ENCODE measurements at places on chromosomes 16 and 17.

DNA sequence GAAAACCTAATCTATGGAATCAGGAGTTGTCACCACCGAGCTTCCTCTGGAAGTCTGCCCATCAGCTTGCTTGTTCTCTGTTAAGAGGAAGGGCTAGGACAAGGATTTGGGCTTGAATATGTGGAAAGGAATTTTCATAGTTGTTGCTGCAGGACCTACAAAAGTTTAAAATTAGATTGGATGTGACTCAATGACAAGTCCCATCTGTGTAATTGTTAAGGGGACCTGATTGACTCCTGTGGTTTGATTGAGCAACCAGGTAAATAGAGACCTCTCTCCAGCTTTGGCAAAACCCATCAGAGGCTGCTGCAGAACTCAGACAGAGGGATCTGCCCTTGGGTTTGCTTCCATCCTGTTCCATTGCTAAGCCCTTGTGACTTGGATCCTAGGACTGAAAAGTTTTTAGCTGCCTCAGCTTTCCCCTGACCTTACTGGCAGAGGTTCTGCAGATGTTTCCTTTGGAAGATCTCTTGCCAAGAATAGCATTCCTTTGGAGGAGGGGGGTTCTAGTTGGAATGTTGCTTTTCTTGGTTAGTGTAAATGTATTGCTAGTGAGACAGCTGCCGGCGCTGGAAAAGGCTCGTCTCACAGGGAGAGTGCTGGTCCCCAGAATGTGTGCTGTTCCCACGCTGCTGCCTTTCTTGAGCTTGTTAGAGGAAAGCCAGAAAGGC lies 50.0 kb downstream of the SF3B3 start:
- no peak for DNase-seq

- no peak for DNase-seq
Observed at GRCh38 chr16:75022567-75022966, 23.7 kb downstream of the ZNRF1 start.

GRCh38 chr16:49340466-49340865 lies 33.1 kb upstream of the C16orf78 start:
- DNase-seq: no peak

DNA sequence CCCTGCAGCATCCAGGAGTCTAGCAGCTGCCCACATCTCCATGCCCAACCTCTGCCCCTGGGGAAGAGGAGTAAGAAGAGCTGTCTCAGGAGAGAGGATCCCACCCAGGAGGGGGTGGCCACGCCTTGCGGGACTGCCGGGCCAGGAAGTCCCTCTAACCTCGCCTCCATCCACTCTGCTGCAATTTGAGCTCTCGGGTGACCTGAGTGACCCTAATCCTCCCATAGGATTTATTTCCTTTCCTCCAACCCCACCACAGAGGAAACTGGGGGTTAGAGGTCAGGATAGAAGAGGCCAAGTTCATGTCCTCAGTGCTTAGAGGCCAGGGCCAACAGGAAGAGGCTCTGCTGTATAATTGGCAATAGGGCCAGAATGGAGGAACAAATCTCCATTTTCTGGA lies 22.6 kb upstream of the NGFR start:
- no peak for DNase-seq

DNA sequence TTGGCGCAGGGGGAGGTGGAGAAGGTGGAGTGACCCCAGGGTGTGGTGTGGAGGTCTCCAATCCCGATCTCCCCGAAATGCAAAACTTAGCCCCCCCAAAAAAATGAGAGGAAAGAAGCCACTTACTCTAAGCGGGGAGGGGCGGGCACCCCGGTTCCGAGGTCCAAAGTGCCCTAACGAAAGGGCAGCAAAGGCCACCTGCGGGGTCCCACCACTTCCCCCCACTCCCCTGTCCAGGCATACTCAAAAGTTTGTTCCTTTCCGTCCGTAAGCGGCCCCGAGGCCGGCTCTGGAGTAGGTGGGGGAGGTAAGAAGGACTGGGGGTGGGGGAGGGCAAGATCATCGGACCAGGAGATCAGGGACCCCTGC lies 1.1 kb downstream of the TOX3 start:
- no peak for DNase-seq

GRCh38 chr16:13390093-13390985 lies 488.9 kb downstream of the SHISA9 start:
- no peak for DNase-seq

GRCh38 chr17:33924104-33924503 lies 331.0 kb upstream of the CCL2 start:
- DNase-seq: no peak

GRCh38 chr17:57257195-57257894 lies 1.0 kb downstream of the MSI2 start:
- no peak for DNase-seq

GRCh38 chr17:7709031-7709430 lies 4.0 kb downstream of the EFNB3 start:
- no peak for DNase-seq

DNA sequence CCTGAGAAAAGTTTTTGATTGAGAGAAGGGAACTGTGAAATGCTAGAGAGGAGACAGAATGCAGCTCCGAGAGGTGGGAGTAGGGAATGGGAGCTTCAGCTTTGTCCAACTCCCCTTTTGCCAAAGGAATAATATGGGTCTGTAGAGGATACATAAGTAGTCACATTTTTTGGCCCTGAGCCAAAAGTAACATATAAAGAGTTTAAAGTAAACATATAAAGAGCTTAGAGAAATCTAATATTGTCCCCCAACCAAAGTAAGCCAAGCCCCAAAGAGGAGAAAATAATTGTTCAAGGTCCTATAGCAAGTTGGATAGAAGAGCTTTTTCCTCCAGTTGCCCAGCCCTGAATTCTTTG lies 215.1 kb downstream of the TMEM114 start:
- DNase-seq: no peak

DNA sequence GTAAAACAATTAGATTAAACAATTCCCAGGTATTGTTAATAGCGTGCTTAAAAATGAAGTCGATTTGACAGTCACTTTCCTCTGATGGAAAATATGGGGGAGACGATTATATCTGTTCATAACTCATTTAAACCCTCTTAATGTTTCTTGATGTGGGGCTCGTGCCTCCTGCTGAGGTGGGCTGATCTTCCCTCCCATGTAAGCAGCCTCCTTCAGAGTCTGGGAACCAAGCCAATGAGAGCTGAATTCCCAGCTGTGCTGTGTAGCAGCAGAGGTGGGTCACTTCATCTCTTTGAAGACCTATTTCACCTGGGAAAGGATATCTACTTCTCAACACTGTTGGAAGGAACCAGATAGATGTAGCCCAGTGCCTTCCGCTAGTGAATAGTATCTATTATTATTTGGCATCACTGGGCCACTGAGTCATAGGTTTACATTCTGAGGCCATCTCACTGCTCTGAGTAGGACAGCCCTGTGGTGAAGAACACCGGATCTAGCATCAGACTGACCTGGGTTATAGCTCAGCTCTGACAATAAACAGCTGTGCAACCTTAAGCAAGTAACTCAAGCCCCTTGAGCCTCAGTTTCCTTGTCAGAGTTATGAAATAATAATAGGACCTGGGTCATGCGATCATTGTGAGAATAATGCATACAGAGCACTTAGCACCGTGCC lies 85.3 kb upstream of the C16orf82 start:
- DNase-seq: no peak

GRCh38 chr17:62717889-62718288 lies 90.2 kb downstream of the MARCHF10 start:
- DNase-seq: no peak

DNA sequence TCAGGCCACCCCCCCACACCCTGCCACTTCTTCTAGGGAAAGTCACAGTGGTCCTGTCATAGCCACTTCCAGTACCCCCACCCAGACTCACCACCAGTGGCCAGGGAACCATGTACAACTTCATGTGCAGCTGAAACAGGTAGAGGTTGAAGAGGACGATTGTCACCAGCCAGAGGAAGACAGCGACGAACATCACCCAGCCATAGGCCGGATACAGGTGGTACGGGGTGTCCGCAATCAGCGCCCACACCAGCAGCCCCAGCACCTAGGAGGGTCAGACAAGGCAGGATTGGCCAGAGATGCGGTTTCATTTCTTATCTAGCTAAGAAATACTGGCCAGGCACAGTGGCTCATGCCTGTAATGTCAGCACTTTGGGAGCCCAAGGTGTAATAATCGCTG lies 16.7 kb downstream of the ARL2BP start:
- peak; percentile 10 for DNase-seq

GRCh38 chr16:81478876-81479511 lies 34.4 kb downstream of the CMIP start:
- peak; percentile 76 for DNase-seq

DNA sequence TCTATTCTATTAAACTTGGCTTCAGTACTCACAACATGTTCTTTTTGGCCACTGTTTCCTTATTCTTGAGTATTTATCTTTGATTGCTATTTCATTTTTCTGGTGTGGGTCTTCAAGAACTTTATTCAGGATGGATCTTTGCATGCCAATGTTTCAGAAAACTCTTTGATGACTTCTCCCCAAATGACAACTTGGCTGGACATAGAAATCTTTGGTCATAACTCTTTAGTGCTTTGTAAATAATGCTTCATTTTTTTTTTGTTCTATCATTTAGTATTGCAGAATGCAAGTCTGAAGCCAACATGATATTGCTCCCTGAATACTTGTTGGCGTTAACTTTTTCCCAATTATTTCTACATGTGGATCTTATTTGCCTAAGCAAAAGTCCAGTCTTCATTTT lies 103.6 kb upstream of the HS3ST2 start:
- no peak for DNase-seq

- DNase-seq: no peak
Observed at GRCh38 chr16:64343061-64343819, 778.6 kb downstream of the CDH11 start.

DNA sequence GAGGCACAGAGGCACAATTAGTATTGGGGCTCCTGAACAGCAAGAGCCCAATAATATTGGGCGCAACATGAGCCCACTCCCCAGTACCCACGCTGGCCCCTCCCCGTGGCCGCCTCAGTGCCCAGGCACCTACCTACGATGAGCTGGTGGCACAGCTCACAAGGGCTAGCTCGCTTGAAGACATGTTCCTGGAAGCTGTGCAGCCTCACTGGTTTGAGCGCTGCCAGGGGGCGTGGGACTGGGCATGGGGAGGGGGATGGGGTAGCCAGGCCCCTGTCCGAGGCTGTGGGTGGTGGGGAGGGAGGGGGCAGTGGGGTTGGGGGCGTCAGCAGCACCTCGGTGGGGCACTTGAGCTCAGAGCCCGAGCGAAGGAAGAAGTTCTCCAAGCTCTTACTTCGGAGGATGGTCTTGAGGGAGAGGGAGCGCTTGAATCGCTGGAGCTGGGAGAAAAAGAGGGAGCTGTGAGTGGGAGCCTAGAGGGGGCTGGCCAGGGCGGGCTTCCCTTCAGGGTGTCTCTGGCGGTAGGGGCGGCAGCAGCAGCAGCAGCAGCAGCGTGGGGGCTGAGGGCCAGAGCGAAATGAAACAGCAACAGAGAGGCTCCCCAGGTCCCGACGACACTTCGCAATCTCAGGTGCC lies 7.9 kb downstream of the STAC2 start:
- no peak for DNase-seq

DNA sequence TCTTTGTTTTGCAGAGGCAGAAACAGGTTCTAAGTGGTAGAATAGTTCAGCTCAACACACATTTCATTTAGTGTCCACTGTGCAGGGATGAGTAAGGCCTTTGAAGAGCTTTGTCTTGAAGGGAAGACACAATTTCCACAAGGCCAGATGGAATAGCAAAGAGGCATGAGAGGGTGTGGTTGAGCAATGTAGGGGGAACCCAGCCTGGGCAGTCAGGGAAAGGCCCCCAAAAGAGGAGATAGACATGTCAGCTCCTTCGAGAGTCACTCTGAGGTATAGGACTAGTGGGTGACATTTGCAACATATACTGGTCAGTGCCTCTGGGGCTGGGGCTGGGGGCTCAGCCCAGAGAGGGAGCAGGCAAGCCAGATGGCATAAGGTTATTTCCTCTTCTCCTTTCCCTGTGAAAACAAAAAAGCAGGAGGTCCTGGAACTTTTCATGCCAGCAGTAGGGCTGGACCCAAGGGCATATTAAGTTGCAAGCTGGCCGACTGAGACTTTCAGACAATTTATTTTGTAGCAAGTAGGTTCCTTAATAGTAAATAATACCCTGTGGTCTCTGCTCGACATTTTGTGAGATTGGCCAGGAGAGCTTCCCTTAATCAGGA lies 7.1 kb downstream of the ALKBH5 start:
- DNase-seq: no peak

DNA sequence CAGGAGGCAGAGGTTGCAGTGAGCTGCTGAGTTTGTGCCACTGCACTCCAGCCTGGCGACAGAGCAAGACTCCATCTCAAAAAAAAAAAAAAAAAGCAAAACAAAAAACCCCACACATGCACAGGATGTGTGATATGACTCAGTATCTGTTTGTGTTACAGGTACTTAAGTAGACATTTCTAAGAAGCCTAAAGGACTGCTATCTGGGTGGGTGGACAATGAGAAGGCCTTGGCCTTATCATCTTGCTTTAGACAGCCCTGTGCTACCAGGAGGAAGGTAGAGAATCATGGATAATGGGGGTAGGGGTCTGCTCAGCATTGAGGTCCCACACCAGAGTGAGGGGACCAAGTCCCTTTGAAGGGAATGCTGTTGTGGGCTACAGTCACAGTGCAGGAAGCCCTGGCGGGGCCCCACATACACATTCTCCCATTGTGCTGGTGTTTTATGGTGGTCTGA lies 26.7 kb downstream of the PLD6 start:
- no peak for DNase-seq

- no peak for DNase-seq
Observed at GRCh38 chr17:75754378-75755204, 10.4 kb downstream of the GALK1 start.

DNA sequence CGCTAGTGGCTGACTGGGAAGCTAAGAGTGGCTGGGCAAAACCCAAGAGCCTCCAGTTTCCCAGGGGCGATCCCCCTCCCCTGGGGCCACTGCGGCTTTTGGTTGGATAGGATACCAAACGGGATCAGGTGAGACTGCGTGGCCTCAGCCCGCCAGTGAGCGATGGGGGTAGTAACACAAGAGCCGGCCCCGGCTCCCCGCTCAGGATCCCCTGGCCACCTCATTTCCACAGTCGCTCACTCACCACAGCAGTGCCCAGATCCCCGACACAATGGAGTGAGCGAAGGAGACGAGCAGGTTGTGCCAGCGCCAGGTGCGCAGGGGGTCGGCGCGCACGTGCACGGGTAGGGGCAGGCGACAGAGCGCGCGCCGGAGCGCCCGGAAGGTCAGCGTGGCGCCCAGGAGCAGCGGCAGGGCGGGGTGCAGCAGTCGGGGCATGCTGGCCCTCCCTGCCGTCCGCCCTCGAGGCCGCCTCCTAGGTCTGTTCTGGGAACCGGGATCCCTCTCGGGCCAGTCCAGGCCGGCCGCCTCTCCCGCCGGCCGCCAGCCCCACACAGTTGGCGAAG lies 290 bp downstream of the TLCD1 start:
- DNase-seq: peak; percentile 82

DNA sequence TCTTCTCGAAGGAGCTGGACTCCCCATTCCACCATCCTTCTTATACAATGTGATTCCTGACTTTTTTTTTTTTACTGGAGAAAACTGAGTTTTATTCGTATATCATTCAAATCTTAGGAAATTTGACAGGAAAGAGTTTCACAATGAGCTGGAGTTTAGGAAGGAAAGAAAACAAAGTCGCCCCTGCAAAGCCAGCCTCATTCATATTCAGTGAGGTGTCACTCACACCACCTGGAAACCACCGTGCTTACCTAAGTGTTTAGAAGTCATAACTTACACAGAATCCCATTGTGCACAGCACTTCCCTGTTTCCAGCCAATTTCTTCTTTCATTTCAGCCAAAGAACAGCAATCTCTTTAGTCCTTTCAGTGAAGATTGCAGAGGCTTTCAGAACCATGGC lies 90.3 kb upstream of the CHMP6 start:
- DNase-seq: no peak

- no peak for DNase-seq
Observed at GRCh38 chr17:43092901-43093300, 32.3 kb downstream of the BRCA1 start.

- DNase-seq: no peak
Observed at GRCh38 chr17:6361733-6362132, 73.2 kb downstream of the AIPL1 start.

- peak; percentile 72 for DNase-seq
Observed at GRCh38 chr16:79286646-79287423, 313.7 kb downstream of the MAF start.
